ENCODE measurements at places on chromosomes 5 and 9. TPM values are rescaled to one million over a fixed set of nuclear protein-coding genes. Genes with fewer than 3 reads are reported as not detected.

DNA sequence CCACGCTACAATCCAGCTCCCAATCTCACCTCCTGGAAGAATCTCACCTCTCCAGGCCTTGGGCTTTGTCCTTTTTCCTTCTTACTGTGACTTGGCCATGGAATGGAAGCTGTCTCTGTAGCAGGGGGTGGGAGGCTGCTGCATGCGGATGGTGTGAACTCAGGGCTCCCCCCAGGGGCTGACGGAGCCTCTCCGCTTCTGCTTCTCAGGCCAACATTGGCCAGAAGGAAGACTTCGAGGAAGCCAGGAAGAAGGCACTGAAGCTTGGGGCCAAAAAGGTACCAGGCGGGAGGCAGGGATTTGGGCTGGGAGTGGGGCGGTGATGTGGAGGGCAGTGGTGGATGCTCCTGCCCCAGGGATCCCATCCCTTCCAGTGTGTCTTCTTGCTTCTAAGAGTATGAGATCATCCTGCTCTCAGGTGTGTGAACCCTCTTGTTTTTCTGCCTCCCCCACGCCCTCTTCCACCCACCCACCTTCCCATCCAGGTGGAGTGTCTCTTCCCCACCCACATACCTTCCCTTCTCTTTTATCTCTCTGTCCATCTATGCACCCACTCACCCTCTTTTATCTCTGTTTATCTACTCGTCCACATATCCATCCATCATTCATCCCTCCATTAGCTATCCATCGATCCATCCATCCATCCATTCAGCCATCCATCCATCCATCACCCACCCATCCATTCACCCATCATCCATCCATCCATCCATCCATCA lies 9.5 kb downstream of the ASS1 start:
- no peak for DNase-seq

DNA sequence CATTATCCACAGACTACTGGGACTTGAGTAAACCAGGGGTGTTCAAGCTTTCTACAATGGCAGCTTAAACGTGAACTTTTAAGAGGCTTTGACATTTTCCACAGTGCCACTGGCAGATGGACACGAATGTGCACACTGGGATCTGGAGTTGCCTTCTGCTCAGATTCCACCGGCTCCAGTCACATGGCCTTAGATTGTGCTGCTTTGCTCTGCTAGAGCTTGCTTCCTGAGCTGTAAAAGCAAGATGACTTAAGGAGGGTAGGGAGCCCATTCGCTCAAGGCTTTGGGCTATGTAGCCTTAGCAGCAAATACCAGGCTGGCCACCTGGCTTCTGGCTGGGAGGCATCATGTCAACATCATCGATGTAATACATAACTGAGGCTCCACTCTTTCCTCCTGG lies 436.9 kb downstream of the MED10 start:
- DNase-seq, result no peak

DNA sequence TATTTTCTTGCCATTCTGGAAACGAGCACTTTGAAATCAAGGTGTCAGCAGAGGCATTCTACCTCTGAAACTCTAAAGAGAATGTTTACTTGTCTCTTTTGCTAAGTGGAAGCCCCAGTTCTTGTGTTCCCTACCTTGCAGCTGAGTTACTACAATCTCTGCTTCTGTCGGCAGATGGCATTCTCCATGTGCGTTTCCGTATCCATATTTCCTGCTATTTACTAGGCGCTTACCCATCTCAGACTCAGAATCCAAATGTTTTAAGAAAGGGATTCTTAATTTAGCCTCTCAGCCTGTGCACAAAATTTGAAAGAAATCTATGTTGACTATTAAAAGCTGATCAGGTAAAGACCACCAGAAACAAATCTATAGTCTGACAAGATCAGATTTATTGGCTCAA lies 221.3 kb upstream of the FTMT start:
- no peak for DNase-seq

The LRRC19 gene
- 0.29 TPM for total RNA-seq

DNA sequence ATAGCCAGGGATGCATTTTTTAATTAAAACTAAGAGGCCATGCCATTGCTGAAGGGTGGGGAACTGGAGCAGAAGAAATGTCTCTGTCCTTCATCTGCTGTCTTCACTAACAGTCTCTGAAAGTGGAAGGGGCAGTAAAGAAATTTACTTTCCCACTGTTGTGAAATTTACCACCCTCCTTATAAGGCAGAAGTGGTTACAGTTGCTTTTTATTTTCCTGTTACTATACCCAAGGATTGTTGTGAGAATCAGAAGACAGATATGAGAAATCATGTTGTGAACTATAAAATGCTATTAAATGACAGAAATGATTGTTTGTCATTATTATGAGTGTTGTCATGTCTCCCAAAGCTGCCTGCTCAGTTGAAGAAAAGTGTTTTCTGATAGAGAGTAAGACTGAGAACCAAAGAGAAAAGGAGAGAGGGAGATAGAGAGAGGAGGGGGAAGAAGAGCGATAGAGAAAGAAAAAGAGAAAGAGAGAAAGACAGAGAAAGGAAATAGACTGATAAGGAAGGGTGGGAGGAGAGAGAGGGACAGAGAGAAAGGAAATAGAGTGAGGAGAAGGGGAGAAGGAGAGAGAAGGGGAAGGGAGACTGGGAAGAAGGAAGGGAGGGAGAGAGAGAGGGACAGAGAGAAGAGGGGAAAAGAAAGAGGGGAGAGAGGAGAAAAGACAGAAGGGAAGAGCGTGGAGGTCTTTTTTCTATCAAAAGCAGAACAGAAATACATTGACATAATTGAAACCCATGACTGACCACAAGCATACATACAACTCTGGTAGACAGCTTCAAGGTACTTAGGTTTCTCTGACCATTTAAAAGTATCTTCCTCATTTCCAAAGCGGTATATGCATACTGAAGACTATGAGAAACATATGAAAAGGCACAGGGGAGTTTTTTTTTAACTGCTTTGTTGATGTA lies 22.5 kb downstream of the SEC61B start:
- no peak for DNase-seq

DNA sequence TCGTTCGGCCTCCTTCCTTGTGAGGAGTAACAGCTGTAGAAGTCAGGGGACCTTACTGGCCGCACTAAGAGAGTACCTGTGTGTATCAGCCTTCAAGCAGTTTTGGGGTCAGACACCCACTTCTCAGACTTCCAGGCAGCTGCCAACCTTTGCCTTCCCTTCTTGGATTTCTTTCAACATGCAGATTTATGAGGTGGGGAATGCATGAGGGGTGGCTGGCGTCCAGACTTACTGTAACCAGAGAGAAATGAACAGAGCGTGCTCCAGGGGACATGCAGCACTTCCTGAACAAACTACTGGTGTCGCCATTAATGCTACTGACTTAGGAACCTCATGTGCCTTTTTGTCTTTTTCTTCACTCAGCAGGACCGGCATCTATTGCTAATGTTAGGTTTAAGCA lies 46.7 kb downstream of the INSYN2B start:
- no peak for DNase-seq

DNA sequence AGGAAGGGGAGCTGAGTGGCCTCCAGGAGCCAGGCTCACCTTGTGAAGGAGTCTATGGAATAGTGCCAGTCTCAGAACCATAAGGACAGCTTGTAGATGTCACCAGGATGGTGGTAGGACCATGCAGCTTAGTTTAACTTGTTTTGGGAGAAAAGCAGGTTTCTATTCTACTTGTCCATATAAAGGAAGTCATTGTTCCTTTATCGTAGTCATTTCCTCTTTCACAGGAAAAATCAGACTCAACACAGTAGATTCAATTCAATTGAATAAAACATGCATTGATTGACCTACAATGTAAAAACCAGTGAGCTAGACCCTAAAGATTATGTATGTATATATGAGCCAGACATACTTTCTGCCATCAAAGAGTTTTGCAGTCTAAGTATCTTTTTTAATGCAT lies 53.3 kb downstream of the MEGF10 start:
- DNase-seq, result no peak

GRCh38 chr9:113957351-113957750 lies 81.2 kb downstream of the ZNF618 start:
- DNase-seq, result no peak

The PMPCA gene
- 72.1 TPM for total RNA-seq

The IL4 gene
- total RNA-seq, result not detected

GRCh38 chr9:122355336-122355875 lies 15.4 kb upstream of the PTGS1 start:
- no peak for DNase-seq

DNA sequence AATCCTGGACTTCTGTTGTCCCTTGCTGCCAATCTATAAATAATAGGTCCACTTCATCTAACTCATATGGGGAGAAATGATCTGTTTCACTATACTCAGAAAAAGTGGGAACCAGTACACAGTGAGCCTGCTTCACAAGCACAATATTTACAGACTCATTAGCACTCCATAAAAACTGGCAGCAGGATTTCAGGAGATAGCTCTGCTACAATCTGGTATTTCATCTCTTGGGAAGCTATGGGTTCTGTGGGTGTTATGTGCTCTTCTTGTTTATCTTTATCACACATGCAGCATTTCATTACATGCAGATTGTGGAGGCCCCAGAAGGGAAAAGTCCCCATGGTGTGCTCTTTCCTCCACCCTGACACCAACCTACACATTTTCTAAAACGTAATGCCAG lies 33.2 kb downstream of the UGT3A2 start:
- DNase-seq, result no peak

GRCh38 chr5:6547498-6547897 lies 85.3 kb downstream of the NSUN2 start:
- DNase-seq, result peak; percentile 27

GRCh38 chr5:159096243-159096923 lies 3.3 kb downstream of the EBF1 start:
- DNase-seq, result peak; percentile 67

The RASEF gene
- 10.0 TPM for total RNA-seq

DNA sequence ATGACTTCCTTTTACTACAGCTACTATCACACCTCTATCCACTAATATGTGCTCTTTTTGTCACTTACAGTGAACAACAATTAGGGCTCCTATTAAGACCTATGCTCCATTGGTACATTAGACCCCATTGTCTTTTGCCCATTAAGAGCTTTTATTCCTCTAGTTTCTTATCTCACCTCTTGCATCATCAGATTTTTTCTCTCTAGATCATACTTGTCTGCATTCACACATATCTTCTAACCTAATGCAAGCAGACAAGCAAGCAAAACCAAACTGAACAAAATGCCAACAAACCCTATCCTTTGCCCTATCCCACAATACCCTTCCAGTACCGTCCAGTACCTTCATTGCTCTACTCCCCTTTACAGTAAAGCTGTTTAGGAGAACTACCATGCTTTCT lies 10.1 kb upstream of the RBM27 start:
- no peak for DNase-seq

DNA sequence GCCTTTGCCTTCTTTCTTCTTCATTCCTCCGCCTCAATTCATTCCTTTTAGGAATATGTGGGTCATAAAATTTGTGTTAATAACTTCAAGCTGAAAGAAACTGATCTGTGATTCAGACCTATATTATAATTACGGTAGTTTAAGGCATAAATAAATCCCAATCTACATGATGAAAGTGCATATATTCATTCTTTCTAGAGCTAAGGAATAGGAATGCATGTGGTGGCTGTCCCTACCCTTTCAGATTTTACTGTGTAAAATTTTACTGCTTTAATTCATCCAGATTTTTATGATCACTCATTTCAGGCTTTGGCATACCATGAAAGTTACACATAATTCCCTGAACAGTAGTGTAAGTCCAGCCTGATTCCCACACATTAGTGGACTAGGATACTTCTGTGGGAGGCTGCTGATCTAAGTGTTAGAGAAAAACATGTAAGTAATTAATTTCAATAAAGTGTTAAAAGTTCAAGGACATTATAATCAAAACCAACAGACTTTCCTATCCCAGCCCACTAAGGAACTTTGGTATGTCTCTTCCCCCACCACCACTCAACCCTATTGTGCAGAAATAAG lies 83.1 kb downstream of the HINT1 start:
- DNase-seq, result no peak

GRCh38 chr5:14269395-14269794 lies 126.3 kb downstream of the TRIO start:
- DNase-seq, result no peak

DNA sequence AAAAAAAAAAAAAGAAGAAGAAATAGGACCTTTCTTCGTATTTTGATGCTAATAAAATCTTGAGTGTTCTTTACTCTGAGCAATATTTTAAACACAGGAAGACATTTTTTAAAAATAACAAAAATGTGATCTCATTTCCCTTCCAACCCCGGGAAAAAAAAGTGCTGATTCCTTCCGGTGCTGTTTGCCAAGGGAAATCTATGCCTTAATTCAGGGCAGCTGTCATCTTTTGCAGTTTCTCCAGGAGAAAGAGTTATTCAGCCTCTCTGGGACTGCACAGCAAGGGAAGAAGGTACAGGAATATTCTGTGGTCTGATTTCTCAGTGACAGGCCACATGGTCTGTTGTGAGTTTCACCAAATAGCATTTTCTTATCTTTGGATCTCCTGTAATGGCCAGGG lies 291.9 kb upstream of the IRX1 start:
- DNase-seq, result no peak

DNA sequence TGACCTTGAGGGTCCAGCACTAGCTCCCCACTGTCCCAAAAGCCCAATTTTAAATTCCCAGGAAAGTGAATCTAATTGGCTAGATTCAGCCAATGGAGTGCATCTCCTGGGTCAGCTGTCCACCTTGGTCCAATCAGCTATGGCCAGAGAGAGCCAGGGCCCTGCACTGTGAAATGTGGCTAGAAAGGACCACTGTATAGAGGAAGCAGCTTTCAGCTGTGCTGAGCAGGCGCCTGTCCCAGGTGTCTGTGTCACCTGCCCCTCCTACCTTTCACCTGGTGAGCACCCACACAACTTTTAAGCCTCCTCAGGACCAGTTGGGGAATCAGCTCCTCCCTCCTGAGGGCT lies 186.2 kb downstream of the DRD1 start:
- DNase-seq, result no peak

DNA sequence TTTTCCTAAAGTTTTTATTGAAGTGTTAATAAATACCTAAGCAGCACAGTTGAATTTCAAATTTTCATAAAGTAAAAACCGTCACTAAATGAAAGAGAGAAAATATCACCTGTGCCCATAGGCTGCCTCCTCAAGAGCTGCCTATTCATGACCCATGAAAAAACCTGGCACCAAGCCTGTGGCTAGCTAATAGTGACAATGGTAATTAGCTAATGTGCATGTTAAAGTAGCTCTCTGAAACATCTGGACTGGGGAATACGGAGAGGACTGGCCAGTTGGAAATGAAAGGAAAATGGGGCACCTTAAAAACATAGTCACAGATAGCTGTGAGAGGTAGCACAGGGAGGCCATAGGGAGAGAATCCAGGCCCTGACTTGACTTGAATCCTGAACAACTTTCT lies 5.4 kb upstream of the GNE start:
- DNase-seq, result no peak
